Activated CD4-positive, alpha-beta T cell treated with anti-CD3 and anti-CD28 coated beads, Interleukin-2, amount 50 U/mL, for 4 hours (primary cell): ENCODE measurements at places on chromosomes 6 and 20.

GRCh38 chr6:131998255-131998982 is 47.2 kb upstream of the CCN2 start:
- no peak for DNase-seq

GRCh38 chr6:138963119-138963518 is 24.9 kb downstream of the REPS1 start:
- DNase-seq, result no peak

- DNase-seq, result no peak
Measured at GRCh38 chr20:25284131-25284601, 36.3 kb downstream of the PYGB start.

DNA sequence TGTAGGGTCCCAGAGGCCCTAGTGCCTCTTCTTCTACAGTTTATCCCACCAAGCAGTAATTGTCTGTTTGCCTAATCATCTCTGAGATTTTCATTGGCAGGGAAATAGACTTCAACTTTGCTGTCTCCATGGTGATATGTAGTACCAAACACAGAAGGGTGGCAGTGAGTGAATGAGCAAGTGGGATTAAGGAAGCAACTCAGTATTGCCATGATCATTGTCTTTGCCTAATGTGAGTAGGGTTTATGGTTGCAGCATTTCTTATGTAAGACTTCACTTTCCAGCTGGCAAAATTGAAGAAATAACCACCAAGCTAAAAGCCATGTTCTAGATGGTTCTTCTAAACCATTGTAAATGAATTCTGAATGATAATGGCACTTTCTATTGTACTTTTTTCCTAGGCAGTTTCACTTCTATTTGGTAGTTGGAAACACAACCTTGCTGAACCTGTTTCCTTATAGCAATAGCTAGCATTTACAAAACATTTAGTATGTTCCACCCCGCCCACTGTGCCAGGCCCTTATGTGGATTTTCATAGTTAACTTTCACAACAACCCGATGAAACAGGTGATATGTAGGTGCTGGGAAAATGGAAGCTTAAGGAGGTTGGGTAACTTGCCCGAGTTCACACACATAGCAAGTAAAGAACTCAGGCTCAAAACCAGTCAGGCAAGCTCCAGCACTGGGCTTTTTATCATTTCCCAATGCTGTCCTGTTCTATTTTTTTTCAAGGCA is 32.0 kb downstream of the ZC2HC1B start:
- DNase-seq, result no peak

GRCh38 chr6:150981095-150981494 is 115.6 kb downstream of the MTHFD1L start:
- no peak for DNase-seq

DNA sequence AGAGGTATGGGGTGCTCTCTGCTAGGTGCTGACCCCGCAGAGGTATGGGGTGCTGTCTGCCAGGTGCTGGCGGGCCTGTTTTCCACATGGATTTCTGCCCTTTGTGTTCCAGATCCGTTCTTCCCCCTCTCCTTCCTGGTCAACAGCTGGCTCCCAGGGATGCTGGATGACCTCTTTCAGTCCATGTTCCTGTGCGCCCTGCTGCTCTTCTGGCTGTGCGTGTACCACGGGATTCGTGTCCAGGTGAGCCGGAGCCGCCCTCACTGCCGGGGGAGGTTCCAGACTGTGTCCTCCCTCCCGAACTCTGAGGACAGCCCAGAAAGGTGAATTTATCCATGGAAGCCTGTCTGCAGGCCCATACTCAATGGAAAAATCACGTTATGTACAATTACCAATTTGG is 36.3 kb downstream of the DYNLT1 start:
- DNase-seq, result no peak
